Activated naive CD4-positive, alpha-beta T cell treated with anti-CD3 and anti-CD28 coated beads, Interleukin-2, amount 10 ng/mL, durations not matched to agents 5 hours and 36 hours (primary cell): ENCODE measurements at places on chromosomes 11 and 22. TPM values are rescaled to one million over a fixed set of nuclear protein-coding genes. Genes with fewer than 3 reads are reported as not detected.

DERL3 gene
- 12.0 TPM for total RNA-seq

OR52E1 gene
- total RNA-seq: not detected

GVQW3 gene
- 3.6 TPM for total RNA-seq

CCDC87 gene
- total RNA-seq: 0.07 TPM

OR5T1 gene
- total RNA-seq: not detected

LRRC10B gene
- not detected for total RNA-seq

KCNJ1 gene
- total RNA-seq: not detected
